ENCODE measurements at places on chromosomes 2 and 18. TPM values are rescaled to one million over a fixed set of nuclear protein-coding genes. Genes with fewer than 3 reads are reported as not detected.

DNA sequence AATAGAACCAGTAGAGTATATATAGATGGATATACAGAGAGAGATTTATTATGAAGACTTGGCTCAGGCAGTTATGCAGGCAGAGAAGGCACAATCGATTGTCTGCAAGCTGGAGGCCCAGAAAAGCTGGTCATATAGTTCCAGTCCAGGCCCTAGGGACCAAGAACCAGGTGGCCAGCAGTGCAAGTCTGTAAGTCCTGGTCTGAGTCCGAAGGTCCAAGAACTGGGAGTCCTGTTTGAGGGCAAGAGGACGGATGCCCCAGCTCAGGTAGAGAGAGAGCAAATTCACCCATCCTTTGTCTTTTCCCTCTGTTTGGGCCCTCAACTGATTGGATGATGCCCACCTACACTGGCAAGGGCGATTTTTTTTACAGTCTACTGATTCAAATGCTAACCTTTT, 164.6 kb downstream of the CAMKMT start:
- no peak for DNase-seq

DNA sequence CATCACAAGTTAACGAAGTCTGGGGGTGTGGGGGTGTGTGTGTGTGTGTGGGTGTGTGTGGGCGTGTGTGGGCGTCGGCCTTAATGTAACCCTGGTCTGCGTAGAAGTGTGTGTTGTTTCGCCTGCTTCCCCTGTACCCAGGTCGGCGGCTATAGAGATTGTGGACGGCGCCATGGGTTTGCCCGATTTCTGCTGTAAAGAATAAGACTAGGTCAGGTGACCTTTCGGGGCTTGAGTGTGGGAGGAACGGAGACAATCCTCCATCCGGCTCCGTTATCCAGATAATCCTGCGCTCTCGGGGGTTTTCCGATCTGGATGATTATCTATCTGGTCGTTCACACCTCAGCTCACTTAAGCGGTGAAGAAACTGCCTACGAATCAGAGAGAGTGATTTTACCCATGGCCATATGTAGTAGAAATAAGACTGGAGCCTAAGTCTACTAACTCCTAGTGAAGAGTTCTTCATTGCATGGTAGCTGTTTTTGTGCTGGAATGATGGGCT, 543 bp downstream of the HADHB start:
- DNase-seq: peak; percentile 26

- DNase-seq: no peak
Measured at GRCh38 chr2:8886202-8886518, 48.7 kb upstream of the KIDINS220 start.

DNA sequence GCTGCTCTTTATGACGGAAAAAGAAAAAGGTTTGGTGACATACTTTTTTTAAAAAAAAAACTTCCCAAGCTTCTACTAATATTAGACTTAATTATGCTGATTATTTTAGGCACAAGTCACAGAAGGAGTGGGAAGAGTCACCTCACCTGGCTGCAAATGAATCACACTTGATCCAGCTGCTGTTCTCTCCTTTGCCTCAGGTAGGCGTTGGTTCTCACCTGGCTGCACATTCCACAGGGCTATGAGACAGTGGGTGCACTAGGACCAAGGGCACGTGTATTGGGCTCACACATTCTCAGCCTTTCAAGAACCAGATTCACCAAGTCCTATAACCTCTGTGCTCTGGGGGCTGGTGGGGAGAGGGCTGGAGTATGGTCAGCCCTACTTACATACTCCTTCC, 93.3 kb downstream of the TGFA start:
- no peak for DNase-seq

GRCh38 chr2:113253453-113253852, 25.3 kb downstream of the PAX8 start:
- DNase-seq: no peak

DNA sequence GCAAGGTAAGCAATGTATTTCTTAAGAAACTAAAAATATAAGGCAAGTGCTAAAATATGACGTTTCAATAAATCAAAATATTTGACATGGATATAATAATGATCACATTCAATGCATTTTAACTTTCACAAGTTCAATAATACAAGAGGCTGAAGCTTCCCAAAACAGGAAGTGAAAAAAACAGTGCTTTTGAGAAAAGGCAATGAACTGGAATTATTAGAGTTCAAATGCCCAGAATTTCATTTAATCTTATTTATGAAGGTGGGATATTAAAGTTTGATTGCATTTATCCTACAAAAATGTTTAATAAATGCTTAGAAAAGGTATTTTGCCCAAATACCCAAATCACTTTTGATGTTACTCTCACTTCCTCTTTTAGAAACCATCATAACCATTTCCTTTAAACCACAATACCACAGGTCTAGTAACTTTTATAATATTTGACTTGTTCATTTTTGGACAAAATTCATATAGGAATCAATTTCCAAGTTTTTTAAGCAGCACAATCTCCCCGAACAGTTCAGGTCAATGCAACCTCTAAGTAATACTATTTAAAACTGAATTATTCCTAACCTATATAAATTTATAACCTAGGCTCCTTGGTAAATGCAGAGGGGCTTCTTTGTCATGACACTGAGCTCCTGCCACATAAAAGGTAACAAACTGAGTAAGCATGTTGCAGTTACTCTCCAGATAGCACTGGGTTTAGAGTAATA, 2.1 kb downstream of the NCKAP1 start:
- no peak for DNase-seq

GRCh38 chr18:79770501-79770815, 27.3 kb upstream of the KCNG2 start:
- DNase-seq: no peak

DNA sequence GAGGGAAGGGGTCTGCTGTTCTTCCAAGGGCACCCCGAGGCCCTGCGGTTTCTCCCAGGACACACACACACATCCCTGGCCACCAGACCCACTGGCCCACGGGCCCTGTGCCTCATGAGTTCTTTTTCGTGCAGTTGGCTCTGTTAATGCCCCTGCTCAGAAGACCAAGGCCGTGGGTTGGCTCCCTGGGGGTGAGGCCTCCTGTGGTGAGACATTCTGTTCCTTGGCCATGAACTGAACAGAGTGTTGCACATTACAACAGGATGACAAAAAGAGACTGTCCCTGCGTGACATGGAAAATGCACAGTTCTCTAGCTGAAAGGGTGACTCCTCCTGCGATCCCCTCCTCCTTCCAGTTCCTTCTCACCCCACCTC, 30.7 kb downstream of the SH2D6 start:
- no peak for DNase-seq

- DNase-seq: no peak
Measured at GRCh38 chr2:23943666-23944065, 3.4 kb downstream of the UBXN2A start.

DNA sequence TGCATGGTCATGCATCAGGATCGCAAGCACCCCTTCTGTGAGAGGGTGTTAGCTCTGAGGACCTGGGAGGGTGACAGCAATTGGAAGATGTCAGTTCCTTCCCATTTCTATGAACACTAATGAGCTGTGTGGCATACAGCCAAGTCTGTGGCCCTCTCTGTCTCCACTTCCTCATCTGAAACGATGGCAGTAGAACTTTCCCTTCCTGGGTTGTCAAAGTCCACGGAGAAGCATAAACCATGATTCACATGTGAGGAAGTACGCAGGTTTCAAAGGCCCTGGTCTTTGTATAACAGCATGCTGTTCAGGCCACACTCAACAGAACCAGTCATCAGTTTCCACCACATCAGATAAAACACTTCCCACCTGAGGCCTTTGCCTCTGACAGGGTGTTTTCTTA, 167.4 kb upstream of the RAB6C start:
- no peak for DNase-seq

GRCh38 chr18:49274188-49274714, 186.2 kb downstream of the DYM start:
- DNase-seq: no peak

DNA sequence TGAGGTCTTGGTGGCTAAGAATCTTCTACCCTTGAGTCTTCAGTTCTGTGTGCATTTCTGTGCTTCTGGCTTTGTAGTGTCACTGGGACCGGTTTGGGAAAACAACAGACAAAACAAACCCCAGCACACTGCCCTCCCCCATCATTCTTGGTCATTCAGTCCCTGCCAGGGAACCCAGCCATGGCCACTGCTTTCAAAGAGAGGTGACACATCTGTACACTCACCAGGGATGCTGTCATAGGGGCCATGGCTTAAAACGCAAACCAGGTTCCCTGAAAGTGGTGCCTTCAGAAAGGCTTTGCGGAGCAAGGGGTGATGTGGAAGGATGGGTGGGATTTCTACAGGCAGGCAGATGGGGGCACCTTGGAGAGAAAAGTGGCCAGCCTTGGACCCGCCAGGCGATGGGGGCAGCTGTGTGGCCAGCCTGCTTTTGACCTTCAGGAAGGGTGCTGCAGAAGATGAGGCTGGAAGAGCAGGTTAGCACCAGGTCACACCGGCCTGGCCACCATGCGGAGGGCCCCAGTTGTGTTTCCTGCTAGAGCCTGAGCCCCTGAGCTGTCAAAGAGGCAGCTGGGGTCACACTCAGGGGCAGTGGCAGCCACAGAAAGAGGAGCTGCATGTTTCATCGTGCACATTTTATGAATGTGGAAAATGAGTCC, 101.3 kb downstream of the INHBB start:
- DNase-seq: no peak

DNA sequence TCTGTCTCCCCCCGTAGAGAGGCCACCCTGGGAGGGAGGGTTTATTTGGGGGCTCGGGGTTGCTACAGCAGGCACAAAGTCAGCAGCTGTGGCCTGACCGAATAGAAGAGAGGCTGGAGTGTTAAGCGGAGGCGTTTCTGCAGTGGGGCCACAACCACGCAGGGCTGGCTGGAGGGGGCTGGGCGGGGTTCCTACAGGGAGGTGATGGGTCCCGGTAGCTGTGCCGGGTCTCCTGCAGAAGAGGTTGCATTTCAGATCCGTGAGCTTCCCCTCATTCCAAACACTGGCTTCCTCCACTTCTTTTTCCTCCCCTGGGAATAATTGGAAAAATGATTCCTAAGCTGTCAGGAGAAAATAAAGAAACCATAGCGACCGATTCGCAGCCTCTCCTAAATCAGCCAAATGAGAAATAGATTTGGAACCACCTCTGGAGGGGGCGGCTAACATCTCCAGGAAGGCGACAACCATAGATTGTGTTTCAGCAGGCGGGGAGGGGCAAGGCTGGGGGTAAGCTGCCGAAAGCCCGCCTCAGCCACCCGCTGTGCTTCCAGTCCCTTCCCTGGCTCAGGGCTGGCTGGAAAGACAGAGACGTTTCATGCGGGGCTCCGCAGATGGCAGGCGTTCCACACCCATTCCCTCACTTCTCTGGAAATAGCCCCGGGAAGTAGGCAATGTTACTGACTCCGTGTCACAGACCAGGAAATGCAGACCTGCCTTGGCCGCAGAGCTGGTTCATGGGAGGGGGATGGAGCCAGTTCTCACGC, 85.6 kb upstream of the TAF1B start:
- DNase-seq: no peak

GRCh38 chr2:53575721-53576124, 191.9 kb upstream of the CHAC2 start:
- no peak for DNase-seq

GRCh38 chr18:41297740-41298139, 657.3 kb upstream of the PIK3C3 start:
- no peak for DNase-seq

- no peak for DNase-seq
Measured at GRCh38 chr2:58709687-58710354, 468.7 kb upstream of the FANCL start.

DNA sequence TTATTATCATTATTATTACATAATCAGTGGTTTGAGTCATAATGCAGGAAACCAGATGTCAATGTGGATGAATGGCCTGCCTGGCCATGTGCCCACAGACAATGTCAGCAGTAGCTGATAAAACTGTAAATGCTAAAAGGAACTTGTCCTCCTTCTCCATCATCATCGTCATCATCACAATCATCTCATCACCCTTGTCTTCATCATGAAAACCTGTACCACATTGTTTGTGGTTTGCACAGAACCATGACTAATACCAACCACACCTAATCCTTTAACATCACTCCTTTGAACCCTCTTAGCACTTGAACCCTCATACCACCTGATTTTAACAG, 96.0 kb downstream of the HNMT start:
- no peak for DNase-seq

- no peak for DNase-seq
Measured at GRCh38 chr2:205880048-205880447, 197.7 kb downstream of the NRP2 start.

- no peak for DNase-seq
Measured at GRCh38 chr18:64444819-64445218, 295.9 kb upstream of the LINC00305 start.

DNA sequence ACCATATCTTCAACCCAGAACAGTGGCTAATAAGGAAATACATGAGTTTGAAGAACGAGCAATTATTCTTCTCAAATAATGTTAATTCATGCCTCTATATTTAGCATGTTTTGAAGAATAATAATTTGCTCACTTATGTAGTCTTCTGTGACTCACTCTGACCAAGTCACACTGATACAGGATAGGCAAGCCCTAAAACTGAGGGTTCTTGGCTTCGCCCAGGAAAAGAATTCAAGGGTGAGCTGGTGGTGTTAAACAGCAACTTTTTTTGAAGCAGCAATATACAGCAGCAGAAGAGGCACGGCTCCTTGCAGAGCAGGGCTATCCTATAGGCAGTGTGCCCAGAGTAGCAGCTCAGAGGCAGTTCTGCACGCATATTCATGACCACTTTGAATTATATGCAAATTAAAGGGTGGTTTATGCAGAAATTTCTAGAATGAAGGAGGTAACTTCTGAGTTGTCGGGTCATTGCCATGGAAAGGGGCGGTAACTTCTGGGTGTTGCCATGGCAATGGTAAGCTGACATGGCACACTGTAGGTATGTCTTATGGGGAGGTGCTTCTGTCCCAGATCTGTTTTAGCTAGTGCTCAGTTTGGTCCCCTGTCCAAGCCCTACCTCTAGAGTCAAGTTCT, 200.6 kb downstream of the RND3 start:
- DNase-seq: no peak

GRCh38 chr2:209380293-209380692, 43.6 kb upstream of the MAP2 start:
- no peak for DNase-seq

DNA sequence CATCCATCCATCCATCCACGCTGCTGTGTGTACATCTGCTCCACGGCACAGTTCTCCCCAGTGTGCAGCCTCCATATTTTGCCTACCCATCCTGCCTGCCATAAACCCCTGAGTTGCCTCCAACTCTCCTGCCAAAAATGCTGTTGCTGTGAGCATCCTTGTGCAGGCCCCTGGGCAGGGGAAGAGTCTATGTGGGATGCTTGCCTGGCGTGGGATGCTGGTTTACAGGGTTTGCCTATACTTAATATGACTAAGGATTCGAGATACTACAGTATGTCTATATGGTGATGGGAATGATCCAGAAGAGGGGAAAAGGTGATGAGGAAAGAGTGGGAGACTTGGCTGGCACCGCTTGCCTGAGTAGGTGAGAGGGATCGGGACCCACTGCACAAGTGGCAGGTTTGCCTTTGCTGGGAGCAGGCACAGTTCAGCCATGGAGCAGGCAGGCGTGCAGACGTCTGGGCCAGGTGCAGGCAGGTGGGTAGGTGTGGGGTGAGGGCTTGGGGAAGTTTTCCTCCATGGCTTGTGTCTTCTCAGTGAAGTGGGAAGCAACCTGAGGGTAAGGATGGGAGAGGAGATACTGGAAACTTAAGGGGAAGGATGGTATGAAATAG, 30.2 kb upstream of the FAHD2A start:
- no peak for DNase-seq

BMP10 gene
- total RNA-seq: not detected

EFR3B gene
- total RNA-seq: 0.11 TPM

RNF144A gene
- 39.0 TPM for total RNA-seq

SFXN5 gene
- 5.4 TPM for total RNA-seq

ARHGEF4 gene
- 3.6 TPM for total RNA-seq

CNGA3 gene
- total RNA-seq: not detected

WDR7 gene
- total RNA-seq: 28.8 TPM

MATN3 gene
- not detected for total RNA-seq

CD8B2 gene
- total RNA-seq: not detected

RSAD2 gene
- total RNA-seq: 4.6 TPM

BBS5 gene
- total RNA-seq: 2.2 TPM

DSG1 gene
- not detected for total RNA-seq
